AG09319 (cell line): ENCODE measurements at places on chromosomes 12 and 14.

GRCh38 chr14:102985665-102986064 lies 63.2 kb downstream of the AMN start:
- DNase-seq: no peak

- no peak for DNase-seq
These were observed 66.8 kb downstream of the TGFB3 start for GRCh38 chr14:75915045-75915444.

- DNase-seq: no peak
These were observed 68.7 kb upstream of the MAP1LC3B2 start for GRCh38 chr12:116490471-116490870.

GRCh38 chr12:54983536-54984101 lies 943 bp downstream of the TESPA1 start:
- DNase-seq: no peak

DNA sequence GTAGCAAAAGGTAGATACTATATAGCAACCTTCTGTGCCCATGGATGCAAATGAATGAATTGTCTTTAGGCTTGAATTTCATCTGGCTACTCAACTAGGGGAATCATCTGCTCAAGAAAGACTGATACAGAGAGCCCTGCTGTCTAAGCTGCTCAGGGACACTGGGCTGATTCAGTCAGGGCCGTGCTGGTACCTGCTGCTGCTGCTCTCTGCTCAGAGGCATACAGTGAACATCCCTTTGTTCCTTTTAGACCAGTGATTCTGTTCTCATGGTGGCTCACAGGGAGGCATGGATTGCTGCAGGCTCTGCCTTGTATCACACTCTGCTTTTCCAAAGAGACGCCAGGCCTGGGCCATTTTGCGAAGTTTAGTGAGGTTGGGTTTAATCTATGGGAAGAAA lies 14.1 kb downstream of the EIF2B2 start:
- DNase-seq: no peak

- no peak for DNase-seq
These were observed 491.2 kb upstream of the FLRT2 start for GRCh38 chr14:85038526-85039352.

- no peak for DNase-seq
These were observed 63.7 kb upstream of the OR10AD1 start for GRCh38 chr12:48266826-48267225.

- DNase-seq: no peak
These were observed 106.7 kb downstream of the CRADD start for GRCh38 chr12:93783832-93784231.

- no peak for DNase-seq
These were observed 527.7 kb downstream of the FUT8 start for GRCh38 chr14:65940056-65940735.

DNA sequence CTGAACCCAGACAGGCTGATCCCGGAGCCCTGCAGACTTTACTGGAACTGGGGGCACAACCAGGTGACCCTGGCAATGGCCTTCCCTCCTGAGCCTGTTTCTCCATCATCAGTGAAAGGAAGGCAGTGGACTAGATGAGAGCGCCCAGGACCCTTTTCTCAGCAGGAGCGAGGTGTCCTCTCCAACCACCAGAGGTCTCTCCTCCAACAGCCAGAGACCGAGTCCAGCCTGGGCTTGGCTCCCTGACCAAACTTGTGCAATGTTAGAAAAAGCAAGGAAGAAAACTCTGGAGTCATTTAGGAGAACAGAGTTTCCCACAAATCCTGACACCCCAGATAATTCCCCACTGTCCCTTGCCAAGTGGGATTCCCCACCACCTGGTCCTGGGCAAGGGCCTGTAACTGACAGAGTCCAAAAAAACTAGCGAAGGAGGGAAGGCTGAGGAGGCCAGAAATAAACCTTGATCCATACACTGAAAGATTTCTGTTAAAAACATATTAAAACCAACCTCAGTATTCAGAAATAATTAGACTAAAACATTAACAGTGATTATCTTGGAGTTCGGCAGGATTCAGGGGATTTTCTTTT lies 9.0 kb downstream of the RPS6KL1 start:
- DNase-seq: peak; percentile 56

DNA sequence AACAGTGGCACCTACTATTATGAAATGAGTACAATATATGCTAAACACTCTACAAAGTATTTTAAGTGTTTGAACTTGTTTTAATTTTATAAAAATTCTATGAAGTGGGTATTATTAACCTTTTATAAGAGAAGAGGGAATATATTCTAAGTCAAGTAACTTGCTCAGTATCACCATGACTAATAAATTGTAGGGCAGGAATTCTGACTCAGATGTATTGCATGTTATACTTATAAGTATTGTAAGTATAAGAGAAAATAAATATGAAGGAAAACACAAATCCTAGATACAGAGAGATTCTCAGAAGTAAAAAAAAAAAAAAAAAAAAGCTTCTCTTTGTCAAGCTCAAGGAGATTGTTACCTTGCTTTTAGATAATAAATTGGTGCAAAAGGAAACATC lies 893.2 kb downstream of the SLC16A7 start:
- DNase-seq: no peak

GRCh38 chr14:57420986-57421385 lies 30.6 kb downstream of the NAA30 start:
- DNase-seq: no peak

DNA sequence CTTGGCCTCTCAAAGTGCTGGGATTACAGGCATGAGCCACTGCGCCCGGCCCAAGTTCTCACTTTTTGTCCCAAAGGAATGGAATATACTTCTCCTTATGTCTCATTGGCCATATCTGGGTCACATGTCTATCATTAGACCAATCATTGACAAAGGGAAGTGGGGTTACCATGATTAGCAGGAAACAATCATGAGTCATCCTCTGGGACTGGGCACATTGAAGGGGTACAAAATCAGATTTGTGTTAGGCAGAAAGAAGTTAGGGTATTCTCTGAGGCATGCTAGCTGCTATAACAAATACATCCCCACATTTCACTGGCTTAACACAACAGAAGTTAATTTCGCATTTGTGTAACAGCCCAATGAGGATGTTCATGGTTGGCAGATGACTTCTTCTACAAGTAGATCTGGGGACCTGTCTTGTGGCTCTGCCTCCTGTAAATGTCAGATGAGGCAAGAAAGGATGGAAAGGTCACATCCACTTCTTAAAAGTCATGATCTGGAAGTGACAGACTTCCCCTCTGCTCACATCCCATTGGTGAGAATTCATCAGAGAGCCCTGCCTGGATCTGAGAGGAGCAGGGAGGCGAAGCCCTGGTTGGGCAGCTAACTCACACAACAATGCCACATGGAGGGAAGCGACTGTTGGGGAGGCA lies 3.1 kb downstream of the CCDC63 start:
- DNase-seq: no peak

DNA sequence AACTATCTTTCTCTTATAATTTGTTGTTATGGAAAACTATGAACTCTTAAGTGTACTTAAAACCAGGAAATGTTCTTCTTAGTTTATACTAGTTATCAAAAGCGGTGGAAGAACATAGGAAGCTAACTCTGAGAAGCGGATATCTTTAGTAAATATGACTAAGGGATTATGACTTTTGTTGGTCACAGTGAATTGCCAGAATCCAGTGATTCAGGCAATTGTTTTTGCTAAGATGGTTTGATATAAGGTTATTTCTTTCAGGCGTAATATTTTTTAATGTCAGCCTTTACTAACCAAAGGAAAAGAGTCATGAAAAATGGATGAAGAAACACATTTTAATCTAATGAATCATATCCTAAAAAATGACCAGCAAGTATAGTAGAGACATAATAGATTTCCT lies 473.5 kb downstream of the FOXG1 start:
- no peak for DNase-seq

- peak; percentile 75 for DNase-seq
These were observed 35.3 kb upstream of the STRAP start for GRCh38 chr12:15846887-15847286.

- DNase-seq: no peak
These were observed 93.8 kb upstream of the MON2 start for GRCh38 chr12:62372825-62373224.

DNA sequence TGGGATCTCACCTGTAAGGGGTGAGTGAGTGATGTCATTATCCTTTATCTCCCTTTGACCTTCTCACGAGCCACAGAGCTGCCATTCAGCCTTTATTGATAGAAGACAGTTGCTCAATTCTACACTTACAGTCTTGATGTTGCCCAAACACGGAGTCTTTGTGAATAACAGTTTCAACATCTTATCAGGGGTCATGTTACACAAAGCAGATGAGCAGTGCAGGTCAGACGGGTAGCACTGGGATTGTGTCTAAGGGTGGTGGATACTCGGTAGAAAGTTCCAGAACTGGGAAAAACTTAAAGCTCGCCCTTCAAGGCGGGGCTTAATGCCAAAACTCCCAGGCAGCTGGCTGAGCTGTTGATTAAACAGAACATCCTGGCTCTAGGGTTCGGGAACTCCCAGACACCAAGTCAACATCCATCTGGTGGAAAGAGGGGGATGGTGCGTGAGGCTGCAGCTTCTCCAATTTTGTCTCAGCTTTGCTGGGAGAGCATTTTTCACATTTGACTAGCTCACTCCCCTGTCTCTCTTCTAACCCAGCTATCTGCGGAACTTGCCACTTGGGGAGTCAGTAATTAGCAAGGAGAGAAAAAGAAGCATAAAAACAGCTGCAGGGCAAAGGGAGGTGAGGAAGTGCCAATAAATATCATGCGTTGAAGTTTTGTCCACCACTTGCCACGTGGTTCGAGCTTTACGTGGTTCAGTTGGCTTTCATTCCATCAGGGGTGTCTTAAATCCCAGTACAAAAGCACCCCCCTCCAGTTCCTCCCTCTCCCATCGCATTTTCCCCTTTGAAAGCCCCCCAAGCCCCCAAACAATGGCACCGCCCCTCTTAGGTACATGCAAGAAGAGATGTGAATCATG lies 31.0 kb downstream of the FOXN4 start:
- DNase-seq: peak; percentile 19

- DNase-seq: no peak
These were observed 59.2 kb upstream of the PELI2 start for GRCh38 chr14:56059054-56059453.

GRCh38 chr12:22527999-22528398 lies 16.3 kb downstream of the C2CD5 start:
- DNase-seq: no peak

DNA sequence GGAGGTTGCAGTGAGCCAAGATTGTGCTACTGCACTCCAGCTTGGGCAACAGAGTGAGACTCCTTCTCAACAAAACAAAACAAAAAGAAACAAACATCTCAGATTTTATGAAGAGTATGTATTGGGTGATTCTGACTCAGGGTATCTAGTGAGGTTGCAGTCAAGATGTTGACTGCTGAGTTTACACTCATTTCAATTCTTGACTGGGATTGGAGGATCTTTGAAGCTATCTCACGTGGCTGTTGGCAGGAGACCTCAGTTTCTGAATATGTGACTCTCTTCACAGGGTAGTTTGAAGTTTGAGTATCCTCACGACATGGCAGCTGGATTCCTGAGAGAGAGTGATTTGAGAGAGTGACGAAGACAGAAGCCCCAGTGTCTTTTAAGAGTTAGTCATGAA lies 29.4 kb downstream of the ERC1 start:
- no peak for DNase-seq

- DNase-seq: no peak
These were observed 5.2 kb downstream of the PPP1CC start for GRCh38 chr12:110737532-110737931.

GRCh38 chr12:105677672-105678071 lies 347.2 kb downstream of the C12orf75 start:
- no peak for DNase-seq

GRCh38 chr14:104280085-104280901 lies 141.9 kb downstream of the KIF26A start:
- DNase-seq: no peak

- DNase-seq: no peak
These were observed 17.7 kb upstream of the NEDD1 start for GRCh38 chr12:96889273-96889933.

GRCh38 chr12:50258167-50258551 lies 25.2 kb downstream of the LIMA1 start:
- DNase-seq: no peak
